EH (cell line): ENCODE measurements at places on chromosomes 6 and 20.

- DNase-seq, result no peak
Measured at GRCh38 chr6:104013312-104013971, 846.3 kb downstream of the HACE1 start.

- peak; percentile 66 for DNase-seq
Measured at GRCh38 chr6:2970753-2971419, 481 bp downstream of the SERPINB6 start.

DNA sequence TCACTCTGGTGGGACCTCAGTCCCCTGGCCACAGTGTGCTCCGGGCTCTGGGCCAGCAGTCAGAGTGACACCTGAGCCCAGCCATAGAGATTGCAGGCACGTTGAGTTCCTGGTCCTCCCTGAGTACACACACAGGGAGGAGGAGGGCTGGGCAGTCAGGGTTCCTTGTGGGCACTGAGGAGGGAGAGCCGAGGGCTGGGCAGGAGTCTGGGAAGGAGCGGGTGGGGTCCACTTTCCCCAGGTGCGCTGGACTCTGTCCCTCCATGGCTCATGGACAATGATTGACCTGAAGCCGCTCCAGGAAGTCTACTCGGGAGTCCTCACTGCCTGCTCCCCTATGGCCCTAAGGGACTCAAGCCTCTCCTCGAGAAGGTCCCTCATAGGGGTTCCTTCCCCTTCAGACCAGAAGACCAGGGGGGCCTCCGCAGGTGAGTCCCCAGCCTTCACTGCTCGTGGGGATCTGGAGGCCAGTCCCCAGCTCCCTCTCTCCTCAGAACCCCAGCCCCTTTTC lies 1.1 kb downstream of the SLC44A4 start:
- DNase-seq, result no peak

- DNase-seq, result peak; percentile 73
Measured at GRCh38 chr6:153131037-153131981, at the start of gene RGS17. Gene RGS17, minus strand, starts transcription at chr6:153131282. Its CDS starts 87,264 bp downstream, at chr6:153044018.

- no peak for DNase-seq
Measured at GRCh38 chr6:11092668-11093375, 812 bp upstream of the SMIM13 start.

- no peak for DNase-seq
Measured at GRCh38 chr6:32905078-32905477, 35.8 kb downstream of the HLA-DMB start.

DNA sequence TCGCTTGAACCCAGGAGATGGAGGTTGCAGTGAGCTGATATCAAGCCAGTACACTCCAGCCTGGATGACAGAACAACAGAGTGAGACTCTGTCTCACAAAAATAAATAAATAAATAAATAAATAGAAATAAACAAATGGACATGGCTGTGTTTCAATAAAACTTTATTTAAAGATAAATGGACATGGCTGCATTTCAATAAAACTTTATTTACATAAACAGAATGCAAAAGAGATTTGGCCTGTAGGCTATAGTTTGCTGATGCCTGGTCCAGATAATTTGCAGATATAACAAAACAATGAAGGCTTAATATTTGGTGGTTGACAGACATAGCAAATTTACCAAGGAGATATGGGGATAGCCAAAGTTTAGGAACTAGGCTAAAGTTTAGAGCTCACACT lies 66.8 kb downstream of the ZNF831 start:
- no peak for DNase-seq

DNA sequence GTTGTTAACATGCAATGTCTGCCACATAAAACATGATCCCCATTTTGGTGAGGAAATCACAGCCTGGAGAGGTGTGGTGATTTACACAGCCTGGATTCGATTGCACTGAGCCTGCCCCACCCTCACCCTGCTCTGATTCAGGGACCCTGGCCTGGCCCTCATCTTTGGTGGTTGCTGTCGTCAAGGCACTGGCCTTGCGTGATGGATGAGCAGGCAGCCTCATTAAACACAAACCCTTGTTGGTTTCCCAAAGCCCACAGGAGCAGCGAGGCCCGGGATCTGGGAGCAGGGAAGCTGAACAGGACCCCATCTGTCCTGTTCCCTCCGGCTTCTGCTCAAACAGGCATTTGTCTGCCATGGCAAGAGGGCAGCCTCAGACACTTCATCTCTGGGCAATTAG lies 70.8 kb downstream of the CHMP4B start:
- DNase-seq, result no peak

DNA sequence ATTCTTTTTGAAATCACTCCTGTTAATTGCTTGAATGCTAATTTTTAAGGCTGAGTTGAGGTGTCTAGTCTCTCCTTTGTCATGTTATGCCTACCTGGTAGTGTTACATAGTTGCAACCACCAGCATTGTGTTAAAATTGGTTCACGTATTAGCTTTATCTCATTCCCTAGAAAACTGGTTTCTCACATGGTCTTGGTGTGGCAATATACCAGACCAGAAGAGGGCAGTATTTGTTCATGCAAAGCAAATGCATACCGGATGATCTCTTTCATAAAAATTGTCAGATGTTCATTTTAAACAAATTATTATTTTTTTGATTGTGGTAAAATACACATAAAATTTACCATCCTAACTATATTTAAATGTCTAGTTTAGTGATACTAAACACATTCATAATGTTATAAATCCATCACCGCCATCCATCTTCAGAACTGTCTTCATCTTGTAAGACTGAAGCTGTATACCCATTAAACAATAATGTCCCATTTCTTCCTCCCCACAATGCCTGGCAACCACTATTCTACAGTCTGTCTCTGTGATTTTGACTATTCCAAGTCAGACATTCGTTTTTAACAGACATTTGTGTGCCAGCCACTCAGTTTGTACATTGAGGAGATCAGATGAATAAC lies 92.8 kb downstream of the ATRN start:
- DNase-seq, result peak; percentile 61

DNA sequence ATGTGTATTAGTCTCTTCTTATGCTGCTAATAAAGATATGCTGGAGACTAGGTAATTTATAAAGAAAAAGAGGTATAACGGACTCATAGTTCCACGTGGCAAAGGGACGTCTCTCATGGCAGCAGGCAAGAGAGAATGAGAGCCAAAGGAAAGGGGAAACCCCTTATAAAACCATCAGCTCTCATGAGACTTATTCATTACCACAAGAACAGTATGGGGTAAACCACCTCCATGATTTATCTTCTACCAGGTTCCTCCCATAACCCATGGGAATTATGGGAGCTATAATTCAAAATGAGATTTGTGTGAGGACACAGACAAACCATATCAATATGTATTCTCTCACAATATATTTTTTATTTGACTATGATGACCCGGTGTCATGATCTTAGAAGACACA lies 109.1 kb downstream of the UTRN start:
- DNase-seq, result no peak

- DNase-seq, result no peak
Measured at GRCh38 chr6:16199804-16200203, 38.6 kb upstream of the GMPR start.
